Cerebellar nuclear complex (tissue), 1 donor: ENCODE measurements at places on chromosomes 4 and X.

DNA sequence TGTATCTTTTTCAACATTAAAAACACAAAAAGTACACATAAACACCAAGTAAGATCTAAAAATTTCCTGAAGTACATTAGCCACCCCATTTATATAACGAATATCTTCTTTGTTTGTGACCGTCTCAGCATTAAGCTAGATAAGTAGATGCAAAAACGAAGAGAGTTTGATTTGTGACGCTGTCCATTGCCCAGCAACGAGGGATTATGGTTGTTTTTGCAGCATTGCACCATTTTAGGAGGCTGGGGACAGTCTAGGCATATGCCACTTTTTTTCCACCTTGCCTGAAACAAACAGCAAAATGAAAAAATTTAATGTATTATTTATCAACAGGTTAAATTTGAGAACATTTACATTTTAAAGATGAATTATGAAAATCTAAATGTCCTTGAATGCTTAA, 12.0 kb upstream of the IGSF1 start:
- no peak for DNase-seq

DNA sequence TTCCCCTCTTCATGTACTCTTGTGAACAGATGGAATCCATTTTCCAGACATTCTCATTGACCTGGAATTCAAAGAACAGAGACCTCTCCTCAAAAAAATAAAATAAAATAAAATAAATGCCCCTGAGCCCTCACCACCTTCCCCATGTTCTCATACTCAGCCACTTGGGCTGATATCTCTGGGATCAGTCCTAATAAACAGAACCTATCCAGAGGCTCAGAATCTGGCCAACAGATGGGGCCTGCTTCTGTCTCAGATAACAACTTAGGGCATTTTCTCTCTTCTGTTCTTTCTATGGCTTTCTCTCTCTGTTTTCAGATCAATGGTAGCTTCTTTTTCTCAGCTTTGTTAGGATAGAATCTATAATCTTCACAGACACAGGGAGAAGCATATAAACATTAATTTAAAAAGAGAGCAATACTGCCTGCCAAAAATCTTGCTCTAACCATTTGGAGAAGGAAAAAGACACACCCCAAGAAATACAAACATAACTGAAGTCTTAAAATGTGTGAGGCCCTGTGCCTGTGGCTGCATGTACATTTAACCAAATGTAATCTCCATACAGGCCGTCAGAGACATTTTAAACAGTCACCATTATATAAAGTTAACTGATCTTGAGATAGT, 907.1 kb downstream of the FAT4 start:
- DNase-seq = no peak

GRCh38 chr4:167555338-167556022, 321.2 kb upstream of the SPOCK3 start:
- no peak for DNase-seq

- no peak for DNase-seq
These were observed 94.6 kb downstream of the SORBS2 start for GRCh38 chr4:185717377-185717741.

- no peak for DNase-seq
These were observed 25.6 kb downstream of the FLNA start for GRCh38 chrX:154348646-154349358.

- no peak for DNase-seq
These were observed 108.3 kb downstream of the TBC1D19 start for GRCh38 chr4:26692014-26692726.

DNA sequence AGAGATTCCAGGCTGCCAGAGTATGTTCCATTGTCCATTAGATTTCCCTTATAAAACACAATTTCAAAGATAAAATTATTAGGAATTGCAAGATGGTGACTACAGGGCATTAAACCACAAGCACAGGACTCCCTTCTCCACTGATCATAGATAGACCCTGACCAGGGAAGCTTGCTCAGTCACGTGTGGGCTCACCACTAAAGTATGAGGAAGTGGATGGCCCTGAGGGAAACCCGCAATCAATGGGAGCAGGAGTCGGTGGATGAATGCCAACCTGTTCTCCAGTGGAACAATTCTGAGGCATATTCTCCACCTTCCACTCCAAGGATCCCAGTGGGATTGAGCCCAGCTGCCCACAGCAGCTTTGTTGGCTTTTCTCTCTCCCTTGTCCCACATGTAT, 515.7 kb downstream of the BCOR start:
- no peak for DNase-seq

DNA sequence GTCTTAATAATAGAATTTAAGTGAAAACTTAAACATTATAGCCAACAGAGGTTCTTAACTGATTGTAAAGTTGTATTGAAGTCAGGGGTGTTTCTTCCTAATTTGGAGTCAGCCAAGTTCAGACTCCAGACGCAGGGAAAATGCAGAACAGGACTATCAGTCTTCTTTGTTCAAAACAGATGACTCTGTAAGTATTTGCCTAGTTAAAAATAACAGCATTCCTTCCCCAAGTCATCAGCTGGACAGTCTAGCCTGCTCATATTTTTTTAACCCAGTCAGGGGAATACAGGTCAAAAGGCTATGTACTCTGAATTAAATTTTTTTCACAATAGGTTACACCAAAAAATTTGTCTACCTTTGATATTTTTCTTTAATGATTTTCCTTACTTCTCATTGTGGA, 73.8 kb upstream of the DCLK2 start:
- DNase-seq = no peak

- DNase-seq = no peak
These were observed 799.1 kb downstream of the FSTL5 start for GRCh38 chr4:161364681-161365080.

DNA sequence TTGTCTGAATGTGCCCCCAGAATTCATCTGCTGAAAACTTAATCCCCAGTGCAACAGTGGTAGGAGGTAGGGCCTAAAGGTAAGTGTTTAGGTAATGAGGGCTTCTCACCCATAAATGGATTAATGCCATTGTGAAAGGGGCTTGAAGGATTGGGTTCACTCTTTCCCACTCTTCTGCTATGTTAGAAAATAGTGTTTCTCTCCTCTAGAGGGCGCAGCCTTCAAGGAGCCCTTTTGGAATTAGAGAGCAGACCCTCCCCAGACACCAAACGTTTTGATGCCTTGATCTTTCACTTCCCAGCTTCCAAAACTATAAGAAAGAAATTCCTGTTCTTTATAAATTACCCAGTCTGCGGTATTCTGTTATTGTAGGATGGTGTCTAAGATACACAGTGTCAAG, 706.4 kb downstream of the SMARCA1 start:
- no peak for DNase-seq

DNA sequence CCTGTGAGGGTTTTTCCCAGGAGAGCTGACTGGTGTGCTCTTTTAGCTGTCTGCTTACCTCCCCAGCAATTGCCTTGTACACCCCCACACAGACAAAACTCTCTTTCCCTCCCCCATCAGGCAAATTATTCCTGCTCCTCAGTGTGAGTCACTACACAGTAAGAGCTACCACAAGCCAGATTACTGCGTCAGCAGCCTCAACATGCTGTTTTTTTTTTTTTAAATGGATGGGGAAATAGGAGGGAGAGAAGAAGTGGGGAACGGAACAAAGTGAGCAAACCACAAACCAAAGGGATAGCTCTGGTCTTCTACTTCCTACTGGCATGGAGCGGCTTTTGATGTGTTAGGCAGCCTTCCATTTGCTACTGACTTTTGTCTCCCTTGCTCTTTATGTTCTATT, 107.5 kb upstream of the ACSL4 start:
- DNase-seq = no peak

DNA sequence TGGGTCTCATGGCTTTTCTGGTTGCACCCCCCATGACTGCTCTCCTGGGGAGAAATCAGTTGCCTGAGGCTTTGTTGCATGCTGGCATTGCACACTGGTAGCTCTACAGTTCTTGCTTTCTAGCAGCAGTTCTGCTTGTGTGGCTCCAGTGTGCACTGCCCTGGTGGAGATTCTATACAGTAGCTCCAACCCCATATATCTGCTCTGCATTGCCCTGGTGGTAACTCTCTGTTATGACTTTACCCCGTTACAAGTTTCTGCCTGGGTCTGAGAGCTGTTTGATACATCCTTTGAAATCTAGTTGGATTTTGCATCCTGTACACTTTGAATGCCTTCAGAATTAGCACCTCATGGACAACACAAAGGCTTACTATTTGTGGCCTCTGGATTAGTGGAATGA, 241.4 kb upstream of the EPHA5 start:
- no peak for DNase-seq

DNA sequence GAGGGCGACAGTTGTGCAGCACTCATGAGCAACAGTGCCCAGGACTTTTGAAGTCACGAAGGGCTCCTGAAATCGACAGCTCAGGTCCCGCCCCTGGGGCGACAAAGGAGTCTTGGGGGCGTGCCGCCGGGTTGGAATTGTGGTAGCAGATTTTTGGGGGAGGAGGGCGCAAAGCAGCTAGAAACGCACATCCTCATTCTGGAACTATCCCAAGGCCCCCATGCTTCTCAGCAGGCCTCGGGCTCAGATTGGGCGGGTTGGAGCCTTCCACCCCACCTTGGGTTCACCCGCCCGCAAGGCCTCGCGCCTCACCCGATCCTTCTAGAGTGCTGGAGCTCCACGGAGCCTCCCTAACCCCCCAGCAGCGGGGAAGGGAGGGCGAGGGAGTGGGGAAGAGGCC, 85.5 kb downstream of the HPRT1 start:
- no peak for DNase-seq

- no peak for DNase-seq
These were observed 153.8 kb upstream of the LEF1 start for GRCh38 chr4:108322497-108322896.

DNA sequence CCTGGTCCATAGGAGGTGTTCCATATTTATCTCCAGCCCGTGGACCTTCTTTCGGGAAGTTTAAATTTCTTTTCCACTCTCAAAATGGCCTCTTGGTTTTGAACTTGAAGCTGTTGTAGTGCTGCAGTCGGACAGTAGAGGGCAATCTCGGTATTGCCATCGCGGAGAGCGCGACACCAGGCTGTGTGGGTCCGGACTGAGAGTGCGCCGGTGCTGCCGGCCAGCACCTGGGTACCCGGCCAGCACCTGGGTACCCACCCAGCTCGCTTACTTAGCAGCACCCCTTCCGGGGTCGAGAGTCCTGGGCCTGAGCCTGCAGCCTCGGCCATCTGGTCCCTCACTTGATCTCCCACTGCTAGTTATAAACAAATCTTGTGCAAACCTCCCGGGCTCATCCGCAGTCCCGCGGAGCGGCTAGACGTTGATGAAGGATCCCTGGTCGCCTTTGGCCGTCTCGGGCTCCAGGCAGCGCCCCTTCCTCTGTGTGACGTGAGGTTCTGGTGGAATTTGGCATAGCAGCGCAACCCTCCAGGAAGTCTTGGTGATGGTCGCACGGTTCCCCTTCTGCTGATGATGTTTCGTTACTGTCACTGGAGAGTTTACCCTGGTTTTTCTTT, 18.0 kb downstream of the FAM9A start:
- no peak for DNase-seq

DNA sequence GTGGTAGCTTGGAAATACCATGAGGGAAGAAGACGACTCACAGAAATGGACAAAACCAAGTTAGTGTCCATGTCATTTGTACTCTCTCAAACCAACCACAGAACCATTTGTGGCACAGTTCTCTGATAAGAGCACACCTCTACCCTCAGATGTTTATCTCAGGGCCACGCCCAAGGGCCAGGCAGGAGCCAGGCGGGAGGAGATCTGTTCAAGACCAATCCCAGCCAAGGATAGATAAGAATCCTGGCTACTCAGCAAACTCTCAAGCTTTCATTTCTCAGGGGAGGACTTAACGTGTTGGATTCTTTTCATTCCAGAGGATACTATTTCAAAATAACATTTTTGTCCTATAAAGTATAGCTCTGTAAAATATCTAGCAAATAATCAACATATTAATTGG, 95.0 kb downstream of the NYX start:
- no peak for DNase-seq

DNA sequence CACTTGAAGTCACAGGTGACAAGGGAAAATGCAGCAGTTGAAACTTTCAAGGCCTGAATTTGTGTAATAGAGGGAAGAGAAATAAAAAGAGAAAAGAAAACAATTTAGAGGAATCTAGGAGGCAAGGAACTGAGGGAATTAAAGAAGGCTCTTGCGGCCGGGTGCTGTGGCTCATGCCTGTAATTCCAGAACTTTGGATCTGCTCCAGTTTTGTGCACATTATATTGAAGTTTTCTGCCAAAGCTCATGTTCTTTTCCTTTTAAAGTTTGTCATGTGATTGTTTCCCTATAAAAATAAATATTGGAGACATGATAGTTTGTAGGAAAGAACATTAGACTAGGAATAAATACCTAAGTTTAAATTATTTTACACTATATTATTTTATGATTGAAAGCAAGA, 433.9 kb upstream of the CPEB2 start:
- no peak for DNase-seq

- DNase-seq = no peak
These were observed 107.1 kb downstream of the FAM193A start for GRCh38 chr4:2643555-2643954.

- DNase-seq = no peak
These were observed 64.9 kb upstream of the SCOC start for GRCh38 chr4:140308366-140309123.

- DNase-seq = no peak
These were observed 318.3 kb upstream of the MAGEB18 start for GRCh38 chrX:25819879-25820278.

GRCh38 chrX:109841257-109841656, 108.2 kb upstream of the ACSL4 start:
- DNase-seq = no peak

- DNase-seq = peak; percentile 45
These were observed 1.6 kb downstream of the GRIA2 start for GRCh38 chr4:157221895-157222770.

- no peak for DNase-seq
These were observed 85.6 kb downstream of the SLIT2 start for GRCh38 chr4:20337261-20337664.

GRCh38 chr4:72448231-72448630, 120.8 kb downstream of the ADAMTS3 start:
- no peak for DNase-seq

DNA sequence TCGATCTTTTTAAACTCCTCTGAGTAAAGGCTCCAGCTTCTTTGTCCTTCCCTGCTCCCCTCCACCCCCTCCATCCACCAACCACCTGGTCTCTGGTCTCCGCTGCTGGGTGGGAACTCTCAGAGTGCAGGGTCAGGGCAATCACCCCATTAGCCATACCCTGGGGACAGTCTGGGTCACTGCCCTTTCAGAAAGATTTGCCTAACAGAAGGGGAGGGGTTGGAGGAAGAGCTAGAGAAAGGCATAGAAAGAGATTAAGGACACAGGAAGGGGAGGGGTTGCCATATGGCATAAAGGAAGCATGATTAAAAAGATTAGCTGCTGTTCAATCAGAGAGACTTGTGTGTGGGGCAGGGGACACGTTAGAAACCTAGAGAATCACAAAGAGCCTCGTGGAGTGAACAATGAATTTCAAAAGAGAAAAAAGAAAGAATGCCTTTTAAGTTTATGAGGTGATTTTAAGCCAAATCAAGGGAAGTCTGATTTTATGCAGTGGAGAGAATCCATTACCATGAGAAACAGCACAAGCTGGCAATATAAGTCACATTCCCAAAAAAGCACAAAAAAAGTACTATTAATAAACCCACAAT, 115.5 kb upstream of the ACSL4 start:
- DNase-seq = no peak

- no peak for DNase-seq
These were observed 531 bp downstream of the STAG2 start for GRCh38 chrX:123962006-123962467.
